ENCODE measurements at places on chromosomes 13 and 19.
A peak's percentile ranks its signal among the peaks of the same experiment; 100 is the strongest.

- no peak for DNase-seq
Measured at GRCh38 chr13:106145997-106146864, 389.2 kb downstream of the EFNB2 start.

- no peak for DNase-seq
Measured at GRCh38 chr13:100658363-100658762, 16.2 kb downstream of the TMTC4 start.

GRCh38 chr19:40379446-40380198, 10.4 kb downstream of the HIPK4 start:
- no peak for DNase-seq

GRCh38 chr19:12521996-12522395, 29.3 kb downstream of the ZNF564 start:
- no peak for DNase-seq

- no peak for DNase-seq
Measured at GRCh38 chr13:77784515-77784914, 87.0 kb downstream of the SLAIN1 start.

DNA sequence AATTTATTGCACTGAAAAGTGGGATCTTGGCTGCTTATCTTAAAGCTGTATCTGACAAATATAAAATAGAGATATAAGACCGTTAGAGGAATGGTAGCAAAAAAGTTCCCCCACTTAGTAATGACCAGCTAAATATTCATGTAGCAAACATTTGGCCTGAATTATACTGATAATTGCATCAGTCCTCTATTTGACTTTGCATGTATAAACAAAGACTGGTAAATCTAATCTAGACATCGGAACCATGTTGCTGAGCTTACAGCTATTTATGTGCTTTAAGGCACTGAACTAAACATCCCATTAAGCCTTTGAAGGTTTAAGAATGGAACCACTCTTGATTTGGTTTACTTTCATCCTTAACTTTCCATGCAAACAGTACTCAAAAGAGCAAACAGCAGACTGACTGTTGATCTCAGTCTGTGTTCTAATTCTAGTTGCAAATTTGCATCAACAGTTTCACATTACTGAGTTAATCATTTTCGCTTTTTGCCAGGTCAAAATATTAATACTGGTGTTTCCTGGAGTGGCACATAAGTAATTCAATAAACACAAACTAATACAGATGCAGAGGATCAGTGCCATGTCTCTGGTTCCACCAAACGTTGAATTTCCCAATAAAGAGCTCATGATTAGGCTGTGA, 203.5 kb upstream of the HTR2A start:
- DNase-seq, result no peak

DNA sequence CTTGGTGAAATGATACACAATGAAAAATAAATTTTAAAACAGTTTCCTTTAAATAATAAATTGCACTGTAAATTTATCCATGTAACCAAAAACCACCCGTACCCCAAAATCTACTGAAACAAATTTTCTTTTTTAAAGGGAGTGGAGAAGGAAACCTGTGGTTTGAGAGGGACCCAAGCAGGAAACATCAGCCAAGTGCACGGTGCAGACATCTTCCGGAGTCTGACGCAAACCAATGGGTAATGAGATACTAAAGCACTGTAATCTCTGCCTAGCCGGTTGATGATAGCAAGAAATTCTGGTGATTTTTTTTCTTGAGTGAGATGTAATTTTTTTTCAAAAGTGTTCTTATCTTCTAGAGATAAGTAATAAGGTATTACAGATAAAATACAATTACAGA, 115.4 kb downstream of the ABCC4 start:
- DNase-seq, result peak; percentile 22

GRCh38 chr19:56193981-56194640, 3.5 kb downstream of the ZSCAN5B start:
- no peak for DNase-seq

DNA sequence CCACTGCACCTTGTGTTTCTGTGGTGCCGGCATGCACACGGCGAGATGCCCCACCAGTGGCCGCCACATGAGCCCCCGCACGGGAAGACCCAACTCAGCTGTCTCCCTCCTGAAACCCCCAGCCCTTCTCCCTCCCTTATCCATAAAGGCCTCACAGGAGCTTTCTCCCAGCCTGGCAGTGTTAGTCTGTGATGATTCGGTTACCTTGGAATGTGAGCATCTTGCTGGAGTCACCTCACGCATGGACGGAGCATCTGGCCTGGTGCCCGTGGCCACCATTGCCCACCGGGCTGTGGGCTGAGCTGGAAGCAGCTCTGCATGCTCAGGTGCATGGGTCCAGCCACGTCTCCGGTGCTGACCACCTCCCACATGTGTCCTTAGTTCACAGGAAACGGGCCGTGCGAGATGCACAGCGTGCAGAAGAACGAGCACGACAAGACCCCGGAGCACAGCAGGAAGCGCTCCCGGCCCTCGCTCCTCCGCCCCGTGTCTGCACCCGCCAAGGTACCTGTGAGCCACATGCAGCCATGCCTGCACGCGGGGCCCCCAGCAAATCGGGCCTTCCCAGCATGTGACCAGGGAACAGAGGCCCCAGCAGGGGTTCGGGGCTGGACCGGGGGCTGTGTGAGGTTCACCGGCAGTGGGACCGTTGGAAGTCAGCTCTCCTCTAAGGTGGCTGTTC, 22.0 kb downstream of the SIN3B start:
- no peak for DNase-seq
